ENCODE measurements at places on chromosomes 13 and 19. TPM values are rescaled to one million over a fixed set of nuclear protein-coding genes. Genes with fewer than 3 reads are reported as not detected.

GRCh38 chr19:8811315-8812172, 20.6 kb downstream of the ZNF558 start:
- DNase-seq, result no peak

PROZ gene
- not detected for total RNA-seq

DNA sequence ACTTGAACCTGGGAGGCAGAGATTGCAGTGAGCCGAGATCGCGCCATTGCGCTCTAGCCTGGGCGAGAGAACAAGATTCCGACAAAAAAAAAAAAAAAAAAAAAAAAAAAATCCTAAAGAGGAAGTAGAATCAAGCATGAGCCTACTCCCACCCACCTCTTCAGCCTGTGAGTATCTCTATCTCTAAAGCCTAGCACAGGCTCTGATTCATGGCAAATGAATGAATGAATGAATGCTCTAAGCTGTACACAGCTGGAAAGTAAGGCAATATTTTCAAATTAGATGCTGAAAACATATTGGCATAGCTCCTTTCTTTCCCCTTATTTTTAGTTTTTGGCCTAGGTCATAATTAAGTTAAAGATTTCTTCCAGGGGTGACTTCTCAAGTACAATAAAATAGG, 35.7 kb upstream of the FAM216B start:
- DNase-seq, result no peak

GRCh38 chr13:109697936-109698335, 88.4 kb downstream of the IRS2 start:
- no peak for DNase-seq

- no peak for DNase-seq
These were observed 453.6 kb upstream of the PRR20A start for GRCh38 chr13:56687131-56687530.

GRCh38 chr13:32059511-32059984, 28.0 kb downstream of the FRY start:
- no peak for DNase-seq

DNA sequence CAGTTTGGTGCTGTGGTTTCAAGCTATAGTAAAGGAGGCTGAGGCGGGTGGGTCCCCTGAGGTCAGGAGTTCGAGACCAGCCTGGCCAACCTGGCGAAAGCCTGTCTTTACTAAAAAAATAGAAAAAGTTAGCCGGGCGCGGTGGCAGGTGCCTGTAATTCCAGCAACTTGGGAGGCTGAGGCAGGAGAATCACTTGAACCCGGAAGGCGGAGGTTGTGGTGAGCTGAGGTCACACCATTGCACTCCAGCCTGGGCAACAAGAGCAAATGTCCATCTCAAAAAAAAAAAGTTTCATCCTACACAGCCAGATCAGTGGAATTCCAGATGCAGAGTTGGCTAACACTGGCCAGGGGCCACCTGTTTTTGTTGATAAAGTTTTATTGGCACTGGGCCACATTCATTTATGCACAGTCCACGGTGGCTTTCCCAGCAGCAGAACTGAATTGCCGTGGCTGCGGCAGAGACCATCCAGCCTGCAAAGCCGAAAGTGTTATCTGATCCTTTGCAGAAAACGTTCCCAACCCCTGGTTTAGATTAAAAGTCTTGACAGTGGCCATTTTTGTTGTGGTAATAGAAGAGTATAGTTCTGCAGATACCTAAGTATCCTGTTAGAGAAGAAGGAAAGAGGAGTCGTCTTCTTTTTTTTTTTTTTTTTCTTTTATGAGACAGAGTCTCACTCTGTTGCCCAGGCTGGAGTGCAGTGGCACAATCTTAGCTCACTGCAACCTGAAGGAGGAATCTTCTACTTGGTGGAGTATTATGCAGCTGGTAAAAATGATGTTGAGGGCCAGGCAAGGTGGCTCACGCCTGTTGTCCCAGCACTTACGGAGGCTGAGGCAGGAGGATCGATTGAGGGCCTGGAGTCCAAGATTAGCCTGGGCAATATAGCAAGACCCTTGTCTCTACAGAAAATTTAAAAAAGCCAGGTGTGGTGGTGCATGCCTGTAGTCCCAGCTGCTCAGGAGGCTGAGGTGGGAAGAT, 8.7 kb downstream of the NCLN start:
- no peak for DNase-seq

DNA sequence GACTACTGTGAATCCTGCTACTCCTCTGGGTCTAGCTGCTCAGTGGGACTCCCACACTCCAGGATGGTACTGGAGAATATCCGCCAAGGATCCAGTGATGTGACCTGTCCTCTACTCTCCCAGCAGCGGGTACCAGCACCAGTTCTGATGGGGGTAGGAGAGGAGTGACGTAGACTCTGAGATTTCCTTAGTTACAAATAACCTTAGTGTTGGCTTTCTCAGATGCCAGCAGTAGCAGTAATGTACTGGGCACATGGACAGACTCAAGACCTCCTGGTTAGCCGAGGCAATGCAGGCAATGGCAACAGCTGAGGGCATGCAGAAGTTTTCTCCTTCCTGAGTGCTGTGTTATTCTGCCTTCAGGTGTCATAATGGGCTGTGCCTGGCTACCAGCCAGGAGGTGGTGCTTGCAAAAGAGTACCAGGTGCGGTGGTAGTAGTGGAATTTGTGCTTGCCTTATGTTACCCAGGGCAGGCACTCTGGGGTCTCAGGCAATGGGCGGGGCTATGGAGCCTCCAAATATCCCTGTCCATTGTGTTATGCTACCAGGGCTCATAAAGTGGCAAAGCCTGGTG, 105.3 kb upstream of the KLF5 start:
- no peak for DNase-seq

DNA sequence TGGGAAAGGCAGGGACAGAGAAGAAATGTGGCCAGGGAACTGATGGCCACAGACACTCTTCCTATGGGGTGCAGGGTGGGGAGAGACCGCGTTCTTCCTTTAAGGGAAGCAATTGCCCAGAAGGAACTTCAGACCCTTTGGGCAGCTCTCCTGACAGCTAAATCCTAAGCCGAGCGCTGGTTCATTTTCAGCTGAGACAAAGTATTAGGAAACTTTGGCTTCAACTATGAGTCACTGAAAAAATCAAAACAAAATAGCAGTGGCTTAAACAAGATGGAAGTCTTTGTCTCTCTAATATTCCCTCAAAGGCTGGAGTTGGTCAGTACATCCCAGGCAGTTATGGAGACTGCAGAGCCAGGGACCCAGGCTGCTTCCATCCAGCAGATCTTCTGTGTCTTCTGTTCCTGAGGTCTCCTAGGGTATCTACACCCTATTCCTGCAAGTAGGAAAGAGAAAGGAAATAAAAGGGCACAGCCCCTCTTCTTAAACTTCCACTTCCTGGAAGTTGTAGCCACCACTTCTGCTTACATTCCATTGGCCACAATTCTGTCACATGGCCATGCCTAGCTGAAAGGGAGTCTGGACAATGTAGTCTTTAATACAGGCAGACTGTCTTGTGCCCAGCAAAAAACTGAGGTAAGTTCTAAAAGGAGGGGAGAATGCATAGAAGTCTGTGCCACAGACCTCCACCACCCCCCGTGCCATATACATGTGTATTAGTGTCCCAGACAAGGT, 163.5 kb downstream of the KATNAL1 start:
- no peak for DNase-seq

DNA sequence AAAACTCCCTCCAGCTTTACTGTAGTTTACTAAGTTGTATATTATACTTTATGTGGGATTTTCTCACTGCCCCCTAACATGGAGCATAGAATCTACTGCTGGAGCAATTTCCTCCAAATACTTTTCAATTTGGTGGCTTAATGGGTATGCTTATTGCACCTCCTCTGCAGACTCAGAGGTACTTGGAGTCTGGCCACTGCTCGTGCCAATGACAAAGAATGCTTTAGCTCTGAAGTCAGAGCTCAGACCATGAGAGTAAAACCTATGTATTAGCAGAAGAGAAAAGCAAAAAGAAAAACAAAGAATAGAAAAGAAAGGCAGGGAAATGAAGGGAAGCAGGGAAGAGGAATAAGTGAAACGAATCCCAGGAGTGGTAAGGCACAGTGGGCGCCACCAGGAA, 71.9 kb downstream of the SUCLA2 start:
- DNase-seq, result no peak

DNA sequence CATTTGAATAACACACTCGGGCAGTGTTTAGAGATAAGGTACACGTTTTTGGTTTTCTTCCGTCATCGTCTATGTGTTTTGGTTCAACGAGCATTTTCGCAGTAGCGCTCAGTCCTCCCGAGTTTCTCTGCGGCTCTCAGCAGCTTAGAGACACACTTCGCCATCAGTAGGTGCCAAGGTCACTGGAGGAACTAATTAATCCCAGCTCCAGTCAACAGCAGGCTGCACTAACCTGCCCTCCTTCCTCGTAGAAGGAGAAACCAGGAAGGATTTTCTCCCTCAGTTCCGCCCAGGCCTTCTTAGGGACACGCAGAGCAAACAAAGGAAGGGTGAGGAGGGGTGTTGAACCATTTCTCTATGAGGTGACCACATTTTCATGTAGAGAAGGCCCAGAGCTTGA, 12.6 kb downstream of the MBNL2 start:
- no peak for DNase-seq

- DNase-seq, result no peak
These were observed 115.8 kb upstream of the SERP2 start for GRCh38 chr13:44257796-44258195.

DNA sequence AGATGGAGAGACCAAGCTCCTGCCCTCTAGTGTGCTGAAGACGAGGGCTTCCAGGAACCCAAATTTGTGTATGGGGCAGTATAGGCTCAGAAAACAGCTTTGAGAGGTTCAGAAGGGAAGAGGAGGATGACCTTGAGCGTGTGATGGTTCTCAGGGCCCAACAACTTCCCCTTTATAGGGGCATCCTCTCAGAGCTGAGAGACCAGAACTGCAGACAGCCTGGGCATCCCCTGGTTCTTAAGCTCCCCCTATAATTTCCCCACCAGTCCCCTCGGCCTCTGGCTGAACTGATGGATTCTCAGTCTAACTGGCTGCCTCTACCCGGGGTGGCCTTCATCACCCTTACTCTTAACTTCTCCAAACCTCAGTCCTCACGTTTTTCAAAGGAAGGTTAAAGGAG, 167.5 kb downstream of the URI1 start:
- DNase-seq, result no peak

LYPD5 gene
- total RNA-seq, result 3.9 TPM

GRCh38 chr19:8561075-8561764, 16.0 kb downstream of the MYO1F start:
- no peak for DNase-seq

GRCh38 chr19:13430790-13431582, 75.3 kb downstream of the CACNA1A start:
- no peak for DNase-seq

DNA sequence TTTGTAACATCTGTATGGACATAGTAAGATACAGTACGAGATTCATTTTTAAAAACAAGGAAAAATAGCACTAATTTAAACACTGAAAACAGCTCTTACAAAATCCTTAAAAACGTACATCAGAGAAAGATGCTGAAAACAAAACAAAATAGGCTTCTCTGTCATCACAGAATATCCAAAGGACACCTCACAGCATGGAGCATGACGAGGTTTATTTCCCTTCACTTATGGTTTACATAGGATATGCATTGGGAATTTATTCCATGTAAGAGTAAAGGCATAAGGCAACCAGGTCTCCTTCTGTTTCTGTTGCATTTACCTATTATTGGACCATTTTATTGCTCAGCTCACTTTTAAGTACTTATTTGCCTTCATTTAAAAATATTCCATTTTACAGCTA, 3.0 kb downstream of the KCTD12 start:
- DNase-seq, result no peak

DNA sequence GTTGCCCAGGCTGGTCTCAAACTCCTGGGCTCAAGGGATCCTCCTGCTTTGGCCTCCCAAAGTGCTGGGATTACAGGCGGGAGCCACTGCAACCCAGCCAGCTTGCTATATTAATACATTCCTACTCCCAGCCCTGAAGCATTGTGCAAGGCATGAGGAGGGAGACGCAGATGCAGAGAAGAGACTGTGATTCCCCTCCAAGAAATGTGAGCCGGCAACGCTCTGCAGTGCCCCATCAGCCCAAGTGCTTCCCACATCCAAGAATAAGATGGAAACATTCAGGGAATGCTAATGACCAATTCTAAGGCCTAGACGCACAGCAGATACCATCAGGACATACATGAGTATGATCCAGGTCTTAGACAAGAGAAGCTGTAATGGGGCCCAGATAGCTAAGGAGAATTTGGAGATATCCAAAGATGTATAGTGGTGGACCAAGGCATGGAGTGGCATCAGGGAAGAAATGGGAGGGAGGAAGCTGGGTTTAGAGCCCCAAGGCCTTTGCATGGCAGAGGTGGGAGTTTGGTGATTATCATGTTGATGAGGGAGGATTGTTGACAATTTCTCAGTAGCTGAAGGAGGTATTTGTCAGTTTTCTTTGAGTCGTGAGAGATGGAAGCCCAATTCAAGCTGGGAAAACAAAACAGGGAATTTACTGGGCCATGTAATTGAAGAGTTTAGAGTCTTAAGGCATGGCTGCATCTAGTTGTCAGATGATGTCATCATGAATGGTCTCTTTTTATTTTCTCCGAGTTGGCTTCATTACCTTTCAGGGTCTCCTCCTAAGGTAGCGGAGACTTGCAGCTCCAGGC, 2.9 kb downstream of the PPM1N start:
- no peak for DNase-seq

- no peak for DNase-seq
These were observed 1.0 kb downstream of the GRIK5 start for GRCh38 chr19:42068756-42069571.

CAPN12 gene
- 0.90 TPM for total RNA-seq

ZNF98 gene
- 0.24 TPM for total RNA-seq

KCNJ14 gene
- 0.26 TPM for total RNA-seq

DNA sequence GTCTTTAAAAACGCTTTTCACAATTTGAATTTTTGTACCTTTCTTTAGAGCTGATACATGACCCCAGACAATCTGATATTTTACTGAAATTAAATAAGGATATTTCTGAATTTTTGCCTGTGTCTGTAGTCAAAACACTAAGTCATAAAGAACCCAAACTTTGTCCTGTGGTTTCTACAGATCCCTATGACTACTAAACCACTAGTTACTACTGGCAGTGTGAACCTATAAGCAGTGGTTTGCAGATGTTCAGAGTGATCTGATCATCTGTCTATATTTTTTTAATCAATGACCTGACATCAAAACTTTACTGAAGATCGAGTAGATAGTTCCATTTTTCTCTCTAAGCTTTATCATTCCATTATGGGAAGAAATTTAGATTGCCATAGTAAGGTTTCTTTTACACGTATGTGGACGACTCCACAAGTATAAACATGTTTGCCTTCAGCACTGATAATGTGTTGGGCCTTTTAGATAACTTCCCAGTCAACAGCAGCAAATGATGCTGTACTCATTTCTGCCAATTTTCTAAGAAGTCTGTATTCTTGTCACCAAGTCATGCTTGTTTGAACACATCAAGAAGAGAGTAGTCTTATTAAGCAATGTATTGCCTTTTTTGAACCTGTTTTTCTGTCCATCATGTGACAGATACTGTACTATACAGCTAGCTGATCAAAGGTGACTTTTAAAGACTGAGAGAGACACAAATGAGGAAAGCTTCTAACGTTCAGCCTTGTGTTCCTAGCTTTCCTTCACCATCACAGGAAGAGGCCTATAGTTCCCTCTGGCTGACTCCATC, 21.8 kb downstream of the POLR1D start:
- no peak for DNase-seq

C13orf42 gene
- not detected for total RNA-seq

- DNase-seq, result no peak
These were observed 3.6 kb upstream of the ADAMTSL5 start for GRCh38 chr19:1516395-1516753.

MIA gene
- not detected for total RNA-seq

GRCh38 chr19:18117364-18117691, 19.8 kb downstream of the MAST3 start:
- no peak for DNase-seq

PSG3 gene
- not detected for total RNA-seq

- DNase-seq, result no peak
These were observed 6.8 kb downstream of the KATNAL1 start for GRCh38 chr13:30300596-30300995.

KLK12 gene
- total RNA-seq, result not detected

All from right atrium auricular region (tissue), 2 donors.